Left lung (tissue), 14 donors: ENCODE measurements at places on chromosomes 5 and 9. TPM values are rescaled to one million over a fixed set of nuclear protein-coding genes. Genes with fewer than 3 reads are reported as not detected.

The FAM120AOS gene
- 58.2 TPM for polyA plus RNA-seq

The FBP1 gene
- 23.8 TPM for polyA plus RNA-seq

The GPX3 gene
- 97.6 TPM for polyA plus RNA-seq

The RNF183 gene
- 0.73 TPM for polyA plus RNA-seq
